Astrocyte of the spinal cord (primary cell): ENCODE measurements at places on chromosomes 7 and 10.
A peak's percentile ranks its signal among the peaks of the same experiment; 100 is the strongest.

DNA sequence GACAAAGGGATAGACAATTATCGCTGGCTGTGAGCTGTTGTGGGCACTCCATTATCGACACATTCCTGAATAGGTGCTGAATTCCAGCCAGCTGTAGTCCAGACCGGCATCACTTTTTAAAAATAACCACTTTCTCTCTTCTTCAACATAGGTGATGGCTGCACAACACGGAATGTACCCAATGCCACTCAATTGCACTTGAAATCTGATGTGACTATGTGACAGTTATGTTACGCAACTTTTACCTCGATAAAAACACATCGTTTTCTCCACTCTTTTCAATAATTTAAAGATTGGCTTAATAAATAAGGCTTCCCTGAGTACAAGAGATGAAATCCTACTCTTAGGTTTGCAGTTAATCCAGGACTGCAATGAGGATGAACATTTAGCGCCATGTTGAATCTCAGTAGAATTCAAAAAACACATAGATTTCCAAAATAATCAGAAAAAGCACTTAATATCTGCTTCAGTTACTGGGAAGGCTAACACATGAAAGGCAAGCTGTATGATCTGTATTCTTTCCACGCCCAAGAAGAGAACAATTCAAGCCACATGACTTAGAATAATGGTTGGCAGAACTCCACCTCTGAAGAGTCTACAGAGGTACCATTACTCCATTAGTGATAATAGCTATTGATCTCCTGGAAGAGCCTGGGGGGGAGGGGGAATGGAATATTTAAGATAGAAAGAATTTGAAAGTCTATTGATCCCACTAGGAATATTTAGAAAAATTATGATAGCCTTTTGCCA is 3.6 kb downstream of the YWHAG start:
- DNase-seq = no peak

DNA sequence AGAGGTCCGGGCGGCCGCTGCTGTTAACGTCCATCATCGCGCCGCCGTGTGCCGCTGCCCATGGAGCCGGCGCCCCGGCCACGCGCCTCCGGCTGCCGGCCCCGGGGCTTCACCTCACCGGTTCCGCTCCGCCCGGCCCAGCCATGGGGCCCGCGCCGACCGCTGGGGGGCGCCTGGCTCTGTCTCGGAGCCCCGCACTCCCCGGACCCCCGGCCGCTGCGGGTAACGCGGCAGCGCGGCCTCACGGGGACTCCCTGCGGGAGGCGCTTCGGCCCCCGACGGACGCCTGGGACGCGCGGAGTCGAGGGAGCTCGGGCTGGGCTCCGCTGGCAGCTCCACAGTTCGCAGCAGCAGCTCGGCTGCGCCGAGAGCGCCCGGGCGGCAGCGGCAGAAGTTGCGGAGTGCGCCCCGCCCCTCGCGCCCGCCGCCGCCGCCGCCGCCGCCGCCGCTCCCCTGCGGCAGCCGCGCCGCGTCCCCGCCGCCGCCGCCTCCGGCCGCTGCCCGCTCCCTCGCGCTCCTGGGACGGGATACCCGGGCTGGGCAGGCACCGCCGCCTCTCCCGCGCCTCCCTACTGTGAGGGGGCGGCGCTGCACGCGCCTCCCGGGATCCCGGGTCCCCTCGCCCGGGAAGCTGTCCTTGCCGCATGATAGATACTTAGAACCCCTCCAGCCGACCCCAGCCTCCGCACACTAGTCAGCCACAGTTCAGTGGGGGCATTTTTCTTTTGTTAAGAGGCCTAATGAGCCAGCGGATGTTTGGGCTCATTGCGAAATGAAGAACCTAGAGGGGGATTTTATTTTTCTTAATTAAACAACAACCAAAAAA is at the start of gene HTR7:
Gene HTR7 (minus strand): TSS at position 405 of the 826 bp plus-strand sequence. CDS start 368 bp downstream, at position 37.
- DNase-seq = peak; percentile 45

GRCh38 chr10:6033954-6034353 is 28.2 kb downstream of the IL2RA start:
- DNase-seq = no peak

- no peak for DNase-seq
These were observed 514.5 kb upstream of the TPK1 start for GRCh38 chr7:145350334-145350733.

DNA sequence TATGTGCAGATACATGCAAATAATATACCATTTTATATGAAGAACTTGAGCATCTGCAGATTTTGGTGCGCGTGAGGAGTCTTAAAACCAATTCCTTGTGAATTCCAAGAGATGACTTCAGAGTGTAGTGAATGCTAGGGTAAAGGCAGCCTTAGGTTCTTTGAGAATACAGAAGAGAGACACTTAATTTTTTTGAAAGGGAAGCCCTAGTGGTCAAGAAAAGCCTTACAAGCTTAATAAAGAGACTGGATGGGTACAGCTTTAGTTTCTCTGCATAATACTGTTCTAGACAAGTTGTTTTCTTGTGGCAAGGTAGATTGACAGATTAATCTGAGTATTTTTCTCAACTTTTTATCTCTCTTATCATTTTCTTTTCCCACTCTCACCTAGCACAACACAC is 636.5 kb downstream of the DNAJB9 start:
- DNase-seq = no peak

DNA sequence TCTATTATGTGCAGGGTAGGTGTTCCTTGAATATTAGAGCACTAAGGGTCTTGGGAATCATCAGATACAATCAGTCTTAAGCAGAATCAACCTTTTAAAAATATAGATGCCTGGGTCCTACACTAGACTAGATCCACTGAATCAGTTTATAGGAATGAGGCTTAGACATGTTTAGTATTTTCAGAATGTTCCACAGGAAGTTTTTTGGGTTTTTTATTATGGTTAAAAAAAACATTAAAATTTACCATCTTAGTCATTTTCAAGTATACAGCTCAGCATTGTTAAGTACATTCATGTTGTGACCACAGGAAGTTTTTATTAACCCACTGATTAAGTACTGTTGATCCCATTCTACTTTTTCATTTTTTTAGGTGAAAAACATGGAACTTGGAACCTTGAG is 135.7 kb downstream of the LCOR start:
- DNase-seq = peak; percentile 29
